Activated CD8-positive, alpha-beta memory T cell treated with anti-CD3 and anti-CD28 coated beads, Interleukin-2, amount 50 U/mL, for 48 hours (primary cell): ENCODE measurements at places on chromosomes 2 and 18.

DNA sequence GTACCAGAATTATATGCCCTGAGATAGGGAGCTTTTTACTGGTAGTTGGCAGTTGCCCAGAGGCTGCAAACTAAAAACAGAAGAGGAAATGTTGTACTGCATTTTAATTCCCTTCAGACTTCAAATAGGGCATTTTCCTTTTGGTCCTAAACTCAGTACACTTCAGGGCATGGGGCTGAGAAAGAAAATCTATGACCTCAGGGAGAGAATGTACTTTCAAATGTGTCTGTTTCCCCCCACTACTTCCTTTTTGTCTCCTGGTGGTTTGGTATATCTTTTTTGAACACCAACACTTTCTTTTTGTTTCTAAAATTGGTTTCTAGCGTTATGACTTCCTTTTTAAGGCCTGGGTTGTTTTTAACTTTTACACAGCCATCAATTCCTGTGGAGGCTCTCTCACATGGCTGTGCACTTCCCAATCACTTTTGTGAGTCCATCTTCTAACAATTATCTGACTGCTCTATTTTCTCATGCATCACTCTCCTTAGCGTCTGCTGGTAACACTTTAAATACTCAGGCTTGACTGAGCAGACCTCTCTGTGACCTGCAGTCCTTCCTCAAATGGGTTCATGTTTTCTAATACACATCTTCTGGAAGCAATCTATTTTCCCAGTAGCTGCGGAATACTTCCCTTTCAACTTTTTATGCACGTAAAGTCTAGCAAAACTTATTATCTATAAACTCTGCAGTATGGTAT lies 596.0 kb downstream of the LRP1B start:
- DNase-seq, result no peak

DNA sequence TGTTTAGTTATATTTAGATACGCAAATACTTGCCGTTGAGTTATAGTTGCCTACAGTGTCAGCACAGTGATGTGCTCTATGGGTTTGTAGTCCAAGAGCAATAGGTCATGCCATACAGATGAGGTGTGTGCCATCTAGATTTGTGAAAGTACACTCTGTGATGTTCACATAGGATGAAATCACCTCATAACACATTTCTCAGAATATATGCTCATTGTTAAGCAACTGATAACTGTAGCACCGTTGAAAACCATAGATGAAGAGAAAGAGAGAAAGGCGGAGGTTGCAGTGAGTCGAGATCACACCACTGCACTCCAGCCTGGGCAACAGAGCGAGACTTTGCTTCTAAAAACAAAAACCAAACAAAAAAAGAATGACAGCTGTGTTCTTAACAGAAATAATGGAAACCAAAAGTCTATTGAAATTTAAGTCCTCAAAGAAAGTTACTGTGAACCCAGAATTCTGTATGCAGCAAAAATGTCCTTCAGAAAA lies 9.5 kb downstream of the DGKD start:
- no peak for DNase-seq

GRCh38 chr18:32469691-32470459 lies 807 bp downstream of the GAREM1 start:
- peak; percentile 52 for DNase-seq

DNA sequence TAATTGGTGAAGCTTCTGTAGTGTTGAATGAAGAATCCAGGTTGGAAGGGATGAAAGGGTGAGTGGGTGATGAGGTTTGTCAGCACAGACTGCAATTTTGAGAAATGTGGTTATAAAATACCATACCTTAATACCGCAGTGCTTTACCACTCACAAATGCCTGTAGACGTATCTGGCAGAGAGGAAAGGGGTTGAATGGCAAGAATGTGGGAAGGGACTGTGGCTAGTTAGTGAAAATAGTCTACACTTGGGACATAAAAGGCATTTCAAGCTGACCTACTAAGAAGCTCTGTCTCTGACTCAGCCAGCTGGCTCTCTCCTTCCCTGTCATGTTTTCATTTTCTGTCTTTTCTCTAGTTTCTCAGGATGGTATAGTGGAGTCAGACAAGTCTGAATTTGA lies 25.1 kb downstream of the CDK15 start:
- DNase-seq, result no peak

DNA sequence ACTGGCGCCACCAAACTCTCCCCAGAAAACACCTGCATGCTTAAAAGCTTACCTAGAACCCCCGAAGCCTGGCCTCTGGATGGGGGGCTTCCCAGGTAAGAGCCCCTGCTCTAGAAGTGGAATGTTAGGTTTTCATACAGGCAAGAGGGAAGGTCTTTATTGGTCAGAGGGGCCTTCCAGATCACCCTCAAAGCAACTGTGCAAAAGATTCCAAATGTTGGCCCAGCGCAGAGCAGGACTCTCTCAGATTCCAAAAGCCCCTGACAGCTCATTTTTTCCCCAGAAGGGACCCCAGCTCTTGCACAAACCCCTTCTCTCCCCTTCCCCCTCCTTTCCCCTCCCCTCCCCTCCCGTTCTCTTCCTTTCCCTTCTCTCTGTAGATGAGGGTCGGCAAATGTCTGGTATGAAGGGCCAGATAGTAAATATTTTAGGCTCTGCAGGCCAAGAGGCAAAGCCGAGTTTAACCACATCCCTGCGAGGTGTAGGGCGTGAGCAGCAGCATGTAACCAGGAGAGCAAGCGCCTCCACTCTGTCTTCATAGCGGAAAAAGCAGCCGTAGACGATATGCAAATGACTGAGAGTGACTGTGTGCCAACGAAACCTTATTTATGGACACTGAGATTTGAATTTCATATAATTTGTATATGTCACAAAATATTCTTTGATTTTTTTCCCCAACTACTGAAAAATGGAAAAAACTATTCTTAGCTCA lies 116.9 kb downstream of the SMAD7 start:
- DNase-seq, result peak; percentile 76

GRCh38 chr18:38406607-38407006 lies 841.0 kb upstream of the CELF4 start:
- no peak for DNase-seq
